Stimulated activated effector memory CD8-positive, alpha-beta T cell treated with anti-CD3 and anti-CD28 coated beads, Interleukin-12 subunit alpha, Interleukin-12 subunit beta, amount 100 ng/mL, for 72 hours (primary cell): ENCODE measurements at places on chromosomes 11 and 22.
A peak's percentile ranks its signal among the peaks of the same experiment; 100 is the strongest.

- no peak for DNase-seq
These were observed 804.1 kb upstream of the ANO3 start for GRCh38 chr11:25527841-25528240.

GRCh38 chr11:111602865-111603610, 789 bp downstream of the SIK2 start:
- peak; percentile 57 for DNase-seq

GRCh38 chr22:19194766-19195536, 16.4 kb upstream of the SLC25A1 start:
- DNase-seq, result no peak

GRCh38 chr11:85086504-85087284, 540.5 kb downstream of the DLG2 start:
- no peak for DNase-seq

- no peak for DNase-seq
These were observed 127.8 kb downstream of the MYO18B start for GRCh38 chr22:25869771-25870170.

GRCh38 chr22:37427135-37427710, at the start of gene ELFN2:
Gene ELFN2, minus strand, starts transcription at chr22:37427479. Its CDS starts 51,945 bp downstream, at chr22:37375534.
- DNase-seq, result no peak

DNA sequence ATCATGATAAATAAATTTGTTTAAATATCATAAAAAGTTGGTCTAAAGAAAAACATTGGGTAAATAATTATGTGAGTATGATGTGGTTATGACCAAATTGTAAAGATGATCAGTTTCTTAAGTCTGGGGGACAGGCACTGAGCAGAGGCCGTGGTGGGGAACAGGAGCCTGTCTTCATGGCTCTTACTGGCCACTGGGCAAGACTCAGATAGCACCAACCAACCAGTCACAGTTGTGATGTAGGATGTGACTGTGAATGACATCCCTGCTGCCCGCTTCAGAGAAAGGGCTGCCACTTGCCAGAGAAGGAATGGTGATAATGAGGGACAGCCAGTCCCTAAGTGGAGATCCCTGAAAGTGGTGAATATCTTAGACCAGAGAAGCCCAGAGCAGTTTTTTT, 7.0 kb downstream of the PTPRJ start:
- DNase-seq, result no peak

GRCh38 chr22:30903876-30904460, 64.6 kb downstream of the MORC2 start:
- DNase-seq, result no peak

- no peak for DNase-seq
These were observed 141.0 kb downstream of the ARHGAP42 start for GRCh38 chr11:100827934-100828661.

DNA sequence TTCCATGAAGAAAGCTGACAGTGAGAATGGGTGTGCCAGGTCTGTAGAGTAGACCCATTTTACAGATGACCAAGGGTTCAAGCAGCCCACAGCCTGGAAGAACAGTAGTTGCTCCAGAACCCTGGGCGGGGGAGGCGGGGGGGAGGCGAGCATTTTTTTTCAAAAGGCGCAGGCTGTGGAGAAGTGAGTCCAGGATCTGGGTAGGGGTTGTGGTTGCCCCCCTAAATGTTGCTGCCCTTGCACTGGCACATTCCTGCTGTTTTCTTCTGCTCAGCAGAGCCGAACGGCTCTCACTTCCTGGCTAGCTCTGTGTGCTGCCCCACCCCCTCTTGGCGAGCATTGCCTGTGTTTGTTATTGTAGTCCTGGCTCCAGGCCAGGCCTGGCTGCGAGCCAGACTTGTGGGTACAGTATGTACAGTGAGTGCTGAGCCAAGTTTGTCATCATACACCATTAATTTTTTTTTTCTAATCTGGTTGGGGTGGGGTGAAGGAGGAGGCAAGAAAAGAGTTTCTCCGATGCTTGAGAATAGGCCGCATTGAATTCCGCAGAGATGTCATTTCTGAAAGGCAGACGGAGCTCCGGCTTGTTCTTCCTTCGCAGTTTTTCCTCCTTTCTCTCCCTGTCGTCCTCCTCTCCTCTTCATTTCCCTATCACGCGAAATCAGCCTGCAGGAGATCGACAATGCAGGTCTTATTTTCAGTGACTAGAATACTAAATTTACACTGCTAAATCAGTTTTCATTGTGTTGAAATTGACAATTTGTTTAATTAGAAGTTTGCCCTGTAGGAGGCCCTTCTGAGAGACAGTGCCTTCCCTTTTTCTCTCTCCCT, 100.5 kb downstream of the ZBTB16 start:
- peak; percentile 84 for DNase-seq
